ENCODE measurements at places on chromosomes 12 and 14.
A peak's percentile ranks its signal among the peaks of the same experiment; 100 is the strongest.

DNA sequence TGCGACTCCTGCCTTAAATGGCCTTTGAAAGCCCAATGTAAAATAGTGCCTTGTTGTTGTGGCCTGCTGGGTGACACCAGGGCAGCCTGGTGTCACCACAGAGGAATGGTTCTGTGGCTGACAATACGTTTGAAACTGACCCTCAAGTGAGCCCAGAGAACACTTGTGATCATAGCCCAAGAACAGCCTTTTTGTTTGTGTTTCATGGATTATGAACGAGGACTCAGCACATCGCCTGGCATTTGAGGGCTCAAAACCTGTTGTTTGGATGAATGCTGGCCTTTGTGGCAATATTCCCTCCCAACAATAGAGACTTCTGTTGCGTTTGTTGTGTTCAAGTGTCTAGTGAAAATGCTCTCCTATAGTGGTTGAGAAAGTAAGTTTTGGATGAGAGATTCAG lies 48.5 kb downstream of the TSPAN9 start:
- no peak overlapping the region for H3K27ac ChIP-seq
- DNase-seq: no peak
- H3K4me3 ChIP-seq: no peak overlapping the region
- peaks cover 36% of the 10 kb centered on the region for H3K36me3 ChIP-seq
- H3K4me1 ChIP-seq: peaks cover 5% of the 10 kb centered on the region

DNA sequence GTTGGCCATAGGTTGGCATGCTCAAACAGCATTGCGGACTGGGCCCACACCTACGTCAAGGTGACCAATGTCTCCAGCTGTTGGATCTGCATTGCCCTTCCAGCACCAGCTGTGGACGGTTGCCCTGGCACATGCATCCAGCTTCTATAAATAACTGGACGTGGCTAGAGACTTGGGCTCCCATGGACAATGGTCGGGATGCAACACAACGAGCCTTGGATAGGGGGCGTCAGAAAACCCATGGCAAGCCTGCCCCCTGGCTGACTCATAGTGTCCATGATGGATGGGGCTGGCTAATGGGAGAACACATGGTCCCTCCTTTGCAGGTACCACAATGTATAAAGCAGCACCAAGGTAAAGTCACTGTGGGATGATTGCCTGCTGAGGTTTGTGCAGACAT lies 331.6 kb upstream of the FAR2 start:
- no peak for DNase-seq
- H3K27ac ChIP-seq: no peak overlapping the region
- no peaks in the 10 kb centered on the region for H3K36me3 ChIP-seq

- no peaks in the 10 kb centered on the region for H3K27me3 ChIP-seq
- no peak for DNase-seq
- H3K4me3 ChIP-seq: no peak overlapping the region
- peaks cover 12% of the 10 kb centered on the region for H3K4me1 ChIP-seq
Observed at GRCh38 chr12:105835580-105836241, 303.0 kb downstream of the NUAK1 start.

DNA sequence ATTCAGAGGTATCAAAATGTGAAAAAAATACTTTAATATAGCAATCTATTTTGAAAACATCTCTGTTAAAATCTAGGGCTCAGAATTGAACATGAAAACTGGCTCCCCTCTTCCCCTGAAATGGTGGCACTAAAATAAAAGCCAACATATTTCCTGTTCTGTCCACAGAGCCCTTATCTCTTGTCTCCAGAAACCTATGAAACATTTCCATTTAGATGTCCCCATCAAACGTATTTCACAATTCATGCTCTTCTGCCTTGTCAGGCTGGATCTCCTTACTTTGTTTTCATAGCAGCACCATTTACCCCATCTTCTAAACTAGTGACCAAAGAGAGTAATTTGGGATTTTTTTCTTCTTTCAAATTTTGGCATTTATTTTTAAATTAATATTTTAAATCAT lies 42.4 kb downstream of the PDE3A start:
- no peak overlapping the region for H3K27ac ChIP-seq
- peaks cover 3% of the 10 kb centered on the region for H3K36me3 ChIP-seq
- peaks cover 15% of the 10 kb centered on the region for H3K4me1 ChIP-seq

- H3K4me1 ChIP-seq: peaks cover 10% of the 10 kb centered on the region
- H3K4me3 ChIP-seq: no peak overlapping the region
- peak overlapping the region; percentile 80 for H3K27ac ChIP-seq
- no peak for DNase-seq
- no peaks in the 10 kb centered on the region for H3K36me3 ChIP-seq
- no peaks in the 10 kb centered on the region for H3K27me3 ChIP-seq
Observed at GRCh38 chr12:115811045-115811444, 466.4 kb downstream of the MED13L start.

GRCh38 chr12:25107920-25108319 lies 87.0 kb downstream of the DNAI7 start:
- no peaks in the 10 kb centered on the region for H3K4me1 ChIP-seq
- no peak for DNase-seq
- no peaks in the 10 kb centered on the region for H3K27me3 ChIP-seq
- H3K36me3 ChIP-seq: no peaks in the 10 kb centered on the region
- no peak overlapping the region for H3K4me3 ChIP-seq

All from mesothelial cell of epicardium (in vitro differentiated cells).